GM12878 (cell line): ENCODE measurements at places on chromosomes 3 and 15. TPM values are rescaled to one million over a fixed set of nuclear protein-coding genes. Genes with fewer than 3 reads are reported as not detected.

The ZNF501 gene
- total RNA-seq: 1.8 and 2.0 TPM in 2 replicates

The ATP13A5 gene
- not detected in 2 replicates for total RNA-seq

The BOC gene
- 0.13 TPM in 1 of 2 replicates, not detected in the other for total RNA-seq

The NLGN1 gene
- not detected in 2 replicates for total RNA-seq

The RNU6-1 gene
- not detected in 2 replicates for total RNA-seq

The FRMD5 gene
- 0.64 and 0.77 TPM in 2 replicates for total RNA-seq

The PPP1R14D gene
- not detected in 2 replicates for total RNA-seq

The SLC24A5 gene
- total RNA-seq: not detected in 2 replicates

The NR1D2 gene
- total RNA-seq: 4.5 and 5.3 TPM in 2 replicates

The GALNT15 gene
- total RNA-seq: 0.05 TPM in 1 of 2 replicates, not detected in the other
